ENCODE measurements at places on chromosomes 7 and 10. TPM values are rescaled to one million over a fixed set of nuclear protein-coding genes. Genes with fewer than 3 reads are reported as not detected.

The RAMP3 gene
- total RNA-seq = 52.5 TPM

GRCh38 chr7:96266015-96266414, 55.9 kb downstream of the SLC25A13 start:
- DNase-seq = no peak

The KCND2 gene
- total RNA-seq = 0.22 TPM

GRCh38 chr10:79084012-79084971, 15.5 kb downstream of the ZMIZ1 start:
- DNase-seq = peak; percentile 95

GRCh38 chr10:93099670-93100069, 26.0 kb downstream of the CYP26A1 start:
- peak; percentile 22 for DNase-seq

The CDC14C gene
- not detected for total RNA-seq

The ZNF239 gene
- 1.7 TPM for total RNA-seq

- no peak for DNase-seq
These were observed 30.2 kb upstream of the ZNF467 start for GRCh38 chr7:149803551-149804074.

The GIMAP4 gene
- total RNA-seq = 18.2 TPM

DNA sequence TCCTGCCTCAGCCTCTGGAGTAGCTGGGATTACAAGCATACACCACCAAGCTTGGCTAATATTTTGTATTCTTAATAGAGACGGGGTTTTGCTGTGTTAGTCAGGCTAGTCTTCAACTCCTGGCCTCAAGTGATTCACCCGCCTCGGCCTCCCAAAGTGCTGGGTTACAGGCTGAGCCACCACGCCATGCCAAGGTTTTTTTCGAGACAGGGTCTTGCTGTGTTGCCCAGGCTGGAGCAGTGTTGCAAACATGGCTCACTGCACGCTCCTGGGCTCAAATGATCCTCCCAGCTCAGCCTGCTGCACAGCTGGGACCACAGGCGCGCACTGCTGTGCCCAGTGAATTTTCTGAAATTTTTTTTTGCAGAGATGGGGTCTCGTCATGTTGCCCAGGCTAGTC, 3.3 kb upstream of the SEC31B start:
- no peak for DNase-seq

The HABP2 gene
- total RNA-seq = not detected

GRCh38 chr10:60147576-60148265, 241.4 kb upstream of the CCDC6 start:
- DNase-seq = no peak

GRCh38 chr10:128721963-128722445, 595.8 kb upstream of the MKI67 start:
- no peak for DNase-seq

Measured in cardiac septum (tissue), 1 donor.